Activated CD4-positive, alpha-beta T cell treated with anti-CD3 and anti-CD28 coated beads, Interleukin-2, Interleukin-6, amounts not matched to agents 100 ng/mL and 50 ng/mL, durations not matched to agents 16 hours and 8 hours (primary cell): ENCODE measurements at places on chromosomes 1 and 21.

GRCh38 chr1:246781212-246781611 is 57.0 kb downstream of the SCCPDH start:
- DNase-seq, result no peak

DNA sequence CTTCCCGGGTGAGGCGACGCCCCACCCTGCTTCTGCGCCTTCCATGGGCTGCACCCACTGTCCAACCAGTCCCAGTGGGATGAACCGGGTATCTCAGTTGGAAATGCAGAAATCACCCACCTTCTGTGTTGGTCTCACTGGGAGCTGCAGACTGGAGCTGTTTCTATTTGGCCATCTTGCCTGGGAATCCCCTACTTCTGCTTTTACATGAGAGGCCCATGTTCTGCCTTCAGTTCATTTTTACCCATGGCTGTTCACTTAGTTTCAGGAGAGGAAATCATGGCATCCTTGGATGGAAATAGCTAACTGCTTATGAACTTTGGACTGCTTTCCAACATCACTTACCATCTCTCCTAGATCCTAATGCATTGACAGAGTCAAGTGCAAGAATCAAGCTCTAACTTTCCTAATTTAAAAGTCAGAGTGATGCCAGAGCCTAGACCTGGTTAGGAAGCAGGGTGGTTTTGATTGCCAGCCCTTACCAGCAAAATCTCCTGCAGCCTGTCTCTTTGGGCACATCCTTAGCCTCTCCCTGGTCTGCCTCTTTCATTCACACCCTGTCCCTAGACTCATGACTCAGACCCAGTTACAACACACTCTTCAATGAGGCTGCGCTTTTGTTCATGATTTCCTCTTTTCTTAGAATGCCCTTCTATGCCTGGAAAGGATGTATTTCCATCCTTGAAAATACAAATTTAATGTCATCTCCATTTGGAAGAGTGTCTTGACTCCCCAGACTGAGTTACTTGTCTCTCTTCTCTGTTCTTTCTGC is 137.2 kb downstream of the KCTD3 start:
- DNase-seq, result no peak

- no peak for DNase-seq
Measured at GRCh38 chr1:208171616-208172422, 72.4 kb downstream of the PLXNA2 start.

DNA sequence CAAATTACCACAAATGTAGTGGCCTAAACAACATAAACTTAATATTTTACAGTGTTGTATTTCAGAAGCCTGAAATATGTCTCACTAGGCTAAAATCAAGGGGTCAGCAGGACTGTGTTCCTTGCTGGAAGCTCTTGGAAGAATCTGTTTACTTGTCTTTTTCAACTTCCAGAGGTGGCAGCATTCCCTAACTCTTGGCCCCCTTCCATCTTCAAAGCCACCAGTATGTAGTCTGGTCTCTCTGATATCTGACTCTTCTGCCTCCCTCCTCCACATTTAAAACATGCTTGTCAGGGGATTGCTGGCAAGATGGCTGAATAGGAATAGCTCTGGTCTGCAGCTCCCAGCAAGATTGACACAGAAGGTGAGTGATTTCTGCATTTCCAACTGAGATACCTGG is 567.5 kb downstream of the PLA2G4A start:
- DNase-seq, result no peak

DNA sequence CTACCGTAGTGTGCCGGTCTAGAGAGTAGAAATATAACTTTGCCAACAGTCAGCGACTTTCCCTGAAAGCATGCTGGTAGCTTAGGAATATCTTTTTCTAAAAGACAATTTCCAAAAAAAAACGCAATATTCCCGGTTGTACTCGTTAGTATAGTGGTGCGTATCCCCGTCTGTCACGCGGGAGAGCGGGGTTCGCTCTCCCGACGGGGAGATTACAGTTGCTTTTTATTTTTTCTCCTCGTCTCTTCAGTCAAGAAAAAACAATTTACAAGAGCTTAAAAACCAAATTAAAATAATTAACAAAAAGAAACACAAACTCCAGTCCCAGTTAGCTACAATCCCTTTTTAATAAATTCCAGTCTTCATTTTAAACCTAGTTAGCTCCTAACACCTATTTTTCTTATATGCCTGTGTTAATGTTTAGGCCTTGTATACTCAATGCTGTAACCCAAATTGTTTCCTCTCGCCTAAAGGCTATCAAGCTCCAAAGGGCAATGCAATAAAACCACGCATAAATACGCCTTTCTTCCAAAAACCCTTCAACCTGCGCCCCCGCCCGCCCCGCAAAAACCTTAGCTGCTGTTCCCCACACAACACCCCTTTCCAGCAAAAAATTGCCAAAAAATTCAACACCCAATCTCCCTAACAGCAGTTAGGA is 7.8 kb downstream of the HSPA6 start:
- DNase-seq, result no peak
